CD4-positive, alpha-beta T cell treated with Interleukin-21 for 1 hour (primary cell): ENCODE measurements at places on chromosomes 6 and 20.

DNA sequence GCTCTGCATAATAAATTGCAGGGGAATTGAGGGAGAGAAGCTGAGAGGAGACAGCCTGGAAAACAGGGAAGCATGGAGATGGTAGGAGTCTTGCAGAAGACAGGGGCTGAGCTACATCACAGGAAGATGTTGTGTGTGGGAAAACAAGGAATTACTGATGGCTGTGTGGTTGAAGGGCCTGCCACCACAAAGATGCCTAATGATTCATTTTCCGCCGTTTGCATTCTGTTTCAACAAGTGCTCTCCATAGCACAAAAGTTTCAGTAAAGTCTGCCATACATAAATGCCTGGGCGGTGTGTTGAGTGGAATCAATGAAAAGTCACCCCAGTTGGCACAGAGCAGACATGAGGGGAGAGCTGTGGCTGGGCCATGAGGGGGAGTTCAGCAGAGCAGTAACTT lies 5.6 kb upstream of the KLHL31 start:
- no peak for DNase-seq

GRCh38 chr20:25226433-25227316 lies 21.2 kb upstream of the PYGB start:
- no peak for DNase-seq

DNA sequence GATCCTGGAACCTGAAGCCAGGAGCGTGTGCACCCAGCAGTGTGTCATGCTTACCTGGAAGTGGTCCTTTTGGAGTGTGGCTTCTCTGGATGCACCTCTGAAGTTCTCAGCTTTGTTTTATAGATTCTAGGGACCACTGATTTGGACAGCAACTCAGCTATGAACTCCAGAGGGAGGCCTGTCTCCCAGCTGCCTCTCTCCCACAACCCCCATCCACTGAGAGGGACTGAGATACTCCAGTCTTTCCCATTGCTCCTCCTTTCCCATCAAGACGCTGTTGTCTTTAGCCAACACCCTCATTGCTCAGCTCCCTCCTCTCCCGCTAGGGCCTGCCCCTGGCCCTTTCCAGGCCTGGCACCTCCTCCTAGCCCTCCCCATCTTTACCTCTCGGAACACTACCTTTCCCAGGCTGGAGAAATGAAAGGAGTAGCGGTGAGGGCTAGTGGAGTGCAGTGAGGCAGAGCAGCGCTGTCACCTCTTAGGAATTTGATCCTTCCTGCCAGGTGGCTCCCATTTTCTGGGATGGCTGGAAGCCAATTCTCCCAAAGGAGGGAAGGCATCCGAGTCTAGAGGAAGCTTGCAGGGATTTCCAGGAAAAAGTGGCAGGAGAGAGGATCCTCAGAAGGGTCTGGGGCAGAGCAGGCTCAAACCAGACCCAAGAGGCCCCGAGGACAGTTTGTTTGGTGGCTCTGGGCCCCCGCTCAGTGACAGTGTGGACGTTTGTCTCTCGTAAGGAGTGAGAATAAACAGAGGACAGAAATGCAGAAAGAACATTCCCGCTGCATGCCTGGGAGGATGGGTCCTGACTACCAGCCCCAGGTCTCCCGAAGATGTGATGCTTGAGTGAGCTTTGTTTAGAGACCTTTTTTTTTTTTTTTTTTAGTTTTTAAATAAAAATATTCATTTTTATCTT lies at the start of gene LRRN4:
LRRN4 (minus strand) TSS at position 285 of the 913 bp plus-strand sequence. CDS start 1,261 bp downstream, outside the sequence.
- DNase-seq = no peak

DNA sequence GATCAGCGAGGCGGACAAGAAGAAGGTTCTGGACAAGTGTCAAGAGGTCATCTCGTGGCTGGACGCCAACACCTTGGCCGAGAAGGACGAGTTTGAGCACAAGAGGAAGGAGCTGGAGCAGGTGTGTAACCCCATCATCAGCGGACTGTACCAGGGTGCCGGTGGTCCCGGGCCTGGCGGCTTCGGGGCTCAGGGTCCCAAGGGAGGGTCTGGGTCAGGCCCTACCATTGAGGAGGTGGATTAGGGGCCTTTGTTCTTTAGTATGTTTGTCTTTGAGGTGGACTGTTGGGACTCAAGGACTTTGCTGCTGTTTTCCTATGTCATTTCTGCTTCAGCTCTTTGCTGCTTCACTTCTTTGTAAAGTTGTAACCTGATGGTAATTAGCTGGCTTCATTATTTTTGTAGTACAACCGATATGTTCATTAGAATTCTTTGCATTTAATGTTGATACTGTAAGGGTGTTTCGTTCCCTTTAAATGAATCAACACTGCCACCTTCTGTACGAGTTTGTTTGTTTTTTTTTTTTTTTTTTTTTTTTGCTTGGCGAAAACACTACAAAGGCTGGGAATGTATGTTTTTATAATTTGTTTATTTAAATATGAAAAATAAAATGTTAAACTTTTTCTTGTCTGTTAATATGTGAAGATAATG lies 2.2 kb downstream of the HSPA1B start:
- peak; percentile 68 for DNase-seq

GRCh38 chr6:134173936-134174671 lies 121.7 kb upstream of the SLC2A12 start:
- DNase-seq = peak; percentile 83

GRCh38 chr6:162630069-162630468 lies 97.5 kb downstream of the PRKN start:
- DNase-seq = no peak

DNA sequence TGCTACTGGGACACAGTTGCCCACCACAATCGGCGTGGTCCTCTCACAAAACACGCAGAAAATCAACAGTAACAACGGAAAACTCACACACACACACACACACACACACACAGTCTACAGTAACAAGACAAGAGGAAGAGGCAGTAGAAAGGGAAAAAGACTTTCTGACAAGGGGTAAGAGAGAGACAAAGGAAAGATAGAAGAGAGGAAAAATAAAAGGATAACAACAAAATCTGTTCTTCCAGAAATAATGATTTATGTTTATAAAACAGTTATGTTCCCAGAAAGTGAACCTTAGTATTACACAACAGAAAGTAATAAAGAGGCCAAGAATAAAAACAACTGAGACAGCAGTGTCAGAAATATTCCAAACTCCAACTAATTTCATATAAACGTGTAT lies 2.9 kb downstream of the RANBP9 start:
- DNase-seq = peak; percentile 40

DNA sequence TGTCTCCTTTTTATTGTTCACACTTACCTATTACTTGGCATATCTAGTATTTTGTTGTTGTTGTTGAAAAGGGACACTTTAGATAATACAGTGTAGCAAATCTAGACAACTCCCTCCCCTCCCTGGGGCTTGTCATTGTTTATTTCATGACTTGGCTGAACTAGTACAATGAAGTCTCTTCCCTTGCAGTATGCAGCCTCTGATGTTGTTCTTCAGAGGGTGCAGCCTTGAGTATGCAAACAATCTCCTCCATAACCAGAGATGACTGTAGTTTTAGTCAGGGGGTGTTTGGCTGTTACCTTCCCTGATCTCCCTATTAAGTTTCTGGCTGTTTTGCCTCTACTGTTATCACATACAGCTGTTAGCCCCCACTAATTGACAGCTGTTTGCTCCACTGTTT lies 315.4 kb upstream of the RUNX2 start:
- DNase-seq = no peak

DNA sequence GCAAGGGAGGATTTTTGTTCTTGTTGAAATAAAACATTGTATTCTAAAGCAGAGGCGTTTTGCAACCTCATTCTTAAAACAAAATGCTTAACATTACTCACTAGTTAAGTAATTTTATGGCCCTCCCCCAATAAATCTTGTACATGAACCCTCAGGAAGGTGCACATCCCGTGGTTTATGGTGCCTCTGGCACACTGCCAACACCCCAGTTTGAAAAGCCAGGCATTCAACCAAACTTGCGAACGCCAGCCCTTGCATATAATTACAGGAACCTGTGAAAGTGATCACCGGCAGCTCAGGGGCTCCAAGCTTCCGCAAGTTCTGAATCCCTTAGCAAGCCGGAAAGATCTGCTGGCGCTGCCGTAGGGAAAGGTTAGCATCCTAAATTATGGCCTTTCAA lies 1109.0 kb upstream of the FLRT3 start:
- no peak for DNase-seq

- DNase-seq = no peak
Observed at GRCh38 chr6:127547904-127548649, 28.9 kb upstream of the C6orf58 start.
